ENCODE measurements at places on chromosomes 13 and 19.

GRCh38 chr13:44437356-44438233, 64.0 kb downstream of the SERP2 start:
- DNase-seq = peak; percentile 88

DNA sequence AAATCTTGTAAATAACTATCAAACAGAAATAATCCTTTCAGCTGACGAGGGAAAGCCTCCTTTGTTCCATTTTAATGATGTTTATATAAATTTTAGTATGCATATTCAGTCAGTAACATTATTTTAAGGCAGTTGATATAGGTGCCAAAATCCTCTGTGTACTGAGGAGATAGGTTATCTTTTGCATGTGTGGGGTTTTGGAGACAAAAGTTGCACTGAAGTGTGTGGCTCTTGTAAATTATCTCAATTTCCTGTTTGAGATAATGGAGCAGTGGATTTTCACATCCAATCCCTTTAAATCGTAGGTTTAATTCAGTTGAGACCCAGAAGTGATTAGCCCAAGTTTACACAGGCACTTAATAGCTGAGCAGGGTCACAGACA, 106.6 kb downstream of the RGCC start:
- peak; percentile 66 for DNase-seq

DNA sequence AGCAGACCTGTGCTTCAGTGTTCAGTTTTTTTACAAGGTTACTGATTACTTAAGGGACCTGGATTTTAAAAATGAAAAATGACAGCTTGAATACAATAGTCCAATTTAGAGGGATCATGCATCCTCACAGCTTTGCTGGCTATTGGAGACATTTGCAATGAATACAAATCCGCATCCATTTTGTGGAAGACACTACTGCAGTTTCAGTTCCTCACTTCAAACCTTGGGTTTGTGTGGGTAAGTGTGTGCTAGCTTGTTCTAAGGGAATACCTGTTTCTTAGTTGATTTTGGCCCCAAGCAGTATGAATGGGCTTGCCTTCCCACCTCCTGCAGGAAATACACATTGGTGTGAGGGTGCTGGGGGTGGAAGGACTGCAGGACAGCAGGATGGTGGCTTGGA, 222.4 kb downstream of the OLFM4 start:
- DNase-seq = no peak

DNA sequence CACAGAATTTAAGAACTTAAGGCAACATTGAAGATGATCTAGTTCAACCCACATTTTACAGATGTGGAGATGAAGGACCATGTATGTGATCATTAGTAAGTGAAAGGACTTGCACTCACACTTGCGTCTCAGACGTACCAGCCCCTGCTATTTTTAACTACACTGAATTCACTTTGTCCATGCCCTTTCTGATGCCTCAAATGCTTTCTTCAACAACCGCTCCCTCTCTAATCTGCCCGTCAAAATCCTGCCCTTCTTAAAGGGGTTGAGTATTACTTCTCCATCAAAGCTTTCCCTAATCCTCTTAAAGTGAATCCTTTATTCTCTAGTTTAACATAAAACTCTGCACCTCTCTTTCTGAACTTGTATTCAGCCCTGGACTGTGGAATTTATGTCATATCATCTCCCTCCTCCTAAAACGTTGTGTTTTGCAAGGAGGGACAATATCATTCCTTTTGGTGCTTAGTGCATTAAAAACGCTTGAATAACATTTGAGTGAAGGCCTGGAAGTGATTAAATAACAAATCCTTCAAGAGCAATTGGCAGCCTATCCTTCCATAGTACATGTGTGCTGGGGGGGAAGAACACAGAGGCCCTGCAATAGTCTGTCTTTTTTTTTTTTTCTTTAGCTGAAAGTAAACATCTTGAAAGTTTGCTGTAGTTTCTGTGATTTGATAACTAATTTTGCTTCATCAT, 493.3 kb downstream of the LMO7 start:
- no peak for DNase-seq

- DNase-seq = no peak
Measured at GRCh38 chr19:33520048-33520643, 1.4 kb downstream of the PEPD start.

All from hematopoietic multipotent progenitor cell treated with erythropoietin and hydrocortisone succinate and interleukin-3 and kit ligand, for 4 days (in vitro differentiated cells).